ENCODE measurements at places on chromosomes 1 and 21.

DNA sequence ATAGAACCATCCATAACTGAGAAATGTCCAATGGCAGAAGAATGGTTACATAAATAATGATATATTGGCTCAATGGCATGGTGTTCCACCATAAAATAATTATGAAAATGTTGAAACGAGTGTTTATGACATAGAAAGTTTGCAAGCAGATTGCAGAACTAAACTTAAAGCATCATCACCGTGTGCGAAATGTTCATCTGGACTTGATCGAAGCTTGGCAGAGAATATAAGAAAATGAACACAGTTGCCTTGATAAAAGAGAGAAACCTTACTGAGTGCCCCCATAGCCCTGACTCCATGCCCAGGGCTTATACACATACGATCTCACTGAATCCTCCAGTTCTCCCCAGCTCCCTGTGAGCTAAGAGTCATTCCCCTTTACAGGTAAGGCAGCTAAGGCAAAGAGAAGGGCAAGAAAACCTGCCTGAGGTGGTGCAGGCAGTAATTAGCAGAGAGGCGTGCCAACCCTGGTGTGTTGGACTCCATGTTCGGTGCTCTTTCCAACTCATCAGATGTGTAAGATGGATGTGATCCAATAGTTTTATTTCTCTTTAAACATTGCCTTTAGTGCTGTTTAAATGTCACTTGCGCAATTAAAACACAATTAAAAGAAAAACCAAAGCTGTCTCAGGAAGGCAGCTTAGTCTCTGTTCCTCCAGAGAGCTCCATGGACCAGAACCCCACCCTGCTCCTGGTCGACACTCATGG is 21.8 kb upstream of the SPOCD1 start:
- no peak overlapping the region for H3K4me3 ChIP-seq
- DNase-seq, result no peak
- no peak overlapping the region for H3K27ac ChIP-seq
- no peaks in the 10 kb centered on the region for H3K36me3 ChIP-seq
- H3K4me1 ChIP-seq, result peaks cover 9% of the 10 kb centered on the region

- no peak overlapping the region for H3K27ac ChIP-seq
- H3K4me1 ChIP-seq, result no peaks in the 10 kb centered on the region
- no peaks in the 10 kb centered on the region for H3K36me3 ChIP-seq
- DNase-seq, result no peak
Observed at GRCh38 chr1:17525996-17526686, 13.4 kb upstream of the ARHGEF10L start.

DNA sequence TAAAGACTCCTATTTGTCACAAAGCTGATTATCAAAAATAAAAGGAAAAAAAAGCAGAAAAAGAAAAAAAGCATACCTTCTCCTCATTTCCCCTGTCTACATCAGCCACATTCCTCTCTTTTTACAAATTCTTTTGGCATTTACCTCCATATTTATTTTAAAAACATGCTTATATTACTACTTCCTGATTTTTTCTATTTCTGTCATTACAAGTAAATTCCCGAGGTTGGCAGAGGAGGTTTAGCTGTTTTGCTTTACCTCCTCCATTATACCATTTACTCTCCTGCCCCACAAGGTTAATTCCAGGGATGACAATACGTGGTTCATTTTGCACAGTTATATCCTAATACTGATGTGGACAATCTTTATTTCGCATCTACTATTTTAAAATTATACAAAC is 26.3 kb upstream of the CD34 start:
- no peak overlapping the region for H3K4me3 ChIP-seq
- no peak for DNase-seq
- H3K4me1 ChIP-seq, result no peaks in the 10 kb centered on the region

DNA sequence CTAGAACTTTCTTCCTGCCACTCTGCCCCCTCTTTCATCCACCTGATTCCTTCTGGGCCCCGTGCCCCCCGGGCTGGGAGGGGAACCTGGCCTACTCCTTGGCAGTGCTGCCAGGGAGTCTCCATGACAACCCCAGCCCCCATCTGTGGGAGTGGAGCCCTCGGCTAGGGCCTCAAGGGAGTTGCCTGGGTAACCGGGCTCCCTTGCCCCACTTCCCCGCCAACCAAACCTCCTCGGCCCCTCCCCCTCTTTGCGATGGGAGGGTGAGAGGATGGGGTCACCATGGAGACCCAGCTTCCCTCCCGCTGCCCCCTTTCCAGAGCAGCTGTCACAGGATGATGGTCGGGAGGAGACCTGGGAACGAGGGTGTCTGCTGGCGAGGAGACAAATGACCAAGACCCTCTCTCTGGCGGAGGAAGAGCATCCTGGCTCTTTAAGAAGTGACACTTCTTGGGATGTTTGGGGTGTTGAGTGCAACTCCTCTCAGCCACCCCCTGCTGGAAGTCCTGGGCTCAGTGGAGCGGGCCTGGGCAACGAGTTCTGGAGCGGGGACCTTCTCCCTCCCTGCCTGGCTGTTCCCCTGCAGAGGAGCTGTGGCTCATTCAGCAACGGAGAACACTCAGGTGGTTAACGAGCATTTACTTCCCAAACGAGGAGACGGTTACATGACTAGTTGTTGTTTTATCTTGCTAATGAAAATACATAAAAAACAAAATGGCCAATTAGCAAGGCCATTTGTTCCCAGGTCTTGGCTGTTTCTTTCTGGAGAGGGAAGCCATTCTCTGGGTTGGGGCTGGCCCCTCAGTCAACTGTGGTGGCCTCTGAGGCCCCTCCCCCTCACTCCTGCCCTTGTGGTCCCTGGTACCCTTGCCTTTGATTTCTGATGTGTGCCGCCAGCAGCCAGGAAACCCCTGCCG is 82.8 kb downstream of the UBIAD1 start:
- H3K36me3 ChIP-seq, result no peaks in the 10 kb centered on the region
- H3K4me1 ChIP-seq, result peaks cover 10% of the 10 kb centered on the region
- DNase-seq, result no peak
- no peak overlapping the region for H3K4me3 ChIP-seq

- H3K27me3 ChIP-seq, result peaks cover 37% of the 10 kb centered on the region
- peak within 1 kb of the TSS; percentile 67 for H3K27ac ChIP-seq
- peaks cover 33% of the 10 kb centered on the region for H3K4me1 ChIP-seq
- peak within 1 kb of the TSS; percentile 59 for H3K4me3 ChIP-seq
- DNase-seq, result peak; percentile 76
- no peaks in the 10 kb centered on the region for H3K36me3 ChIP-seq
Observed at GRCh38 chr1:155078469-155079209, at the start of gene EFNA3. TSS of gene EFNA3 (plus strand) at chr1:155078837. CDS start at chr1:155078942, 105 bp downstream.

DNA sequence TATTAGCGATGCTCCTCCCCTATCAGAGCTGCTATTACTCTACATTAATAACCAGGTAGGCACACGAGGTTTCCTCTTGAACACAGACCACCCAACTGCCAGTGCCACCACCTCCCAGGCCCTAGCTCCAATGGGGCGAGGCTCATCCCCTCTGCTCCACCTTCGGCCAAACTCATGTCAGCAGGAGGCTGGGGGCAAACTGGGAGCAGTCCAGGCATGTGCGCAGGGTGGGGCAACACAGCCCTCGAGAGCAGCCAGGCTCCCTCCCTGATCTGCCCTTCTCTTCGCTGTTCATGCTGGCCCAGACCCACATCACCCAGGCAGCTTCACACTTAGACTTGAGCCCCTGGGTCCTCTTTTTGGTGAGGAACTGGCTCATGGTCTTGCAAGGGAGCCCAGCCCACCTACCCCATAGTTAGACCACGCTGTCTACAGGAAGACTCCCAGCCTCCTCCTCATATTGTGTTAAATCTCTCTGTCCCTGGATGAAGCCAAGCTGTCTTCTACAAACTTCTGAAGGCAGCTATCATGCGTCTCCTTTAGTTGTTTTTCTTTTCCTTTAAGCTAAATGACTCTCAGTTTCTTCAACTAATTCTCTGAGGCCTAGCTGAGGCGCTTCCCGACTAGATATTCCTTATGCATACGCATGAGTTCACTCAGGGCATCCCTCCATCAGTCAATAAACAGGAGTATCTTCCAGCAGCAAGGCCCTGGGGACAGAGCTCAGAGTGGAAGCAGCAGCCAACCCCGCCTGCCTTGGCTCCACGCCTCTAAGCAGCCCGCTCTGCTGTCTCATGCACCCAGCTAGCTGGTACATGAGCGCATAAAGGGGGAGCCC is 12.0 kb downstream of the TMEM9 start:
- H3K36me3 ChIP-seq, result peaks cover 7% of the 10 kb centered on the region
- no peaks in the 10 kb centered on the region for H3K4me1 ChIP-seq
- H3K27me3 ChIP-seq, result no peaks in the 10 kb centered on the region
- no peak for DNase-seq
- H3K27ac ChIP-seq, result no peak overlapping the region
- H3K4me3 ChIP-seq, result no peak overlapping the region

GRCh38 chr1:201675143-201675542 is 136.2 kb downstream of the NAV1 start:
- DNase-seq, result no peak
- H3K27me3 ChIP-seq, result peaks cover 6% of the 10 kb centered on the region
- no peaks in the 10 kb centered on the region for H3K36me3 ChIP-seq

All from activated naive CD8-positive, alpha-beta T cell treated with anti-CD3 and anti-CD28 coated beads, Interleukin-2, amount 50 U/mL, for 24 hours (primary cell).